ENCODE measurements at places on chromosomes 7 and 10.

DNA sequence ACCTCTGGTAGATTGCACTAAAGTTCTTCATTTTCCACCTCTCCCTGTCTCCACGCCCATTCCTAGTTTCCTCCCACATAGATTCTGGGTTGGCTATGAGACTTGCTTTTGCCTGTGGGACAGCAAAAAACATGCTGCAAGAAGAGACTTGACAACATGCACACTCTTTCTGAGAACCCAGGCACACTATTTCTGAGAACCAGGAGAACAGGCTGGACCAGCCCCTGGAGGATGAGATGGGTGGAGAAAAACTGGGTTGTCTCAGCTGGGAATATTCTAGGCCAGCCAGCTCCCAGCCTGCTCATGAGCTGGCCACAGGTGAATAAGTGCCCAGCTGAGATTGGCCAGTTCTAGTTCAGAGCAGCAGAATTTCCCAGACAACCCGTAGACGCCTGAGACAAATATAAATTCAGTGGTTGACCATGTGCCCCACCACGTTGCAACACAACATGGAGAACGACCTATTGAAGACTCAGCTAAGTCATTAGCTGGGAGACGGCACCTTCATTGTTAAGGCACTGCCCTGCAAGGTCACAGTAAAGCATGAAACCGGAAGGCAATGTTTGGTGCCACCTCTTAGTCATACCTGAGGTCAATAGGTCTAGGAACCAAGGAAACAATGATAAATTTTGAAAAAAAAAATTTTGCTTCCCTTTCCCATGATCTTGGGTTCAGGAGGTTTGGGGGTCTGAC is 92.7 kb upstream of the AKR1E2 start:
- DNase-seq, result no peak

- no peak for DNase-seq
These were observed 91.6 kb downstream of the GLCCI1 start for GRCh38 chr7:8060241-8060640.

GRCh38 chr10:96655461-96656197 is 64.7 kb downstream of the PIK3AP1 start:
- DNase-seq, result no peak

DNA sequence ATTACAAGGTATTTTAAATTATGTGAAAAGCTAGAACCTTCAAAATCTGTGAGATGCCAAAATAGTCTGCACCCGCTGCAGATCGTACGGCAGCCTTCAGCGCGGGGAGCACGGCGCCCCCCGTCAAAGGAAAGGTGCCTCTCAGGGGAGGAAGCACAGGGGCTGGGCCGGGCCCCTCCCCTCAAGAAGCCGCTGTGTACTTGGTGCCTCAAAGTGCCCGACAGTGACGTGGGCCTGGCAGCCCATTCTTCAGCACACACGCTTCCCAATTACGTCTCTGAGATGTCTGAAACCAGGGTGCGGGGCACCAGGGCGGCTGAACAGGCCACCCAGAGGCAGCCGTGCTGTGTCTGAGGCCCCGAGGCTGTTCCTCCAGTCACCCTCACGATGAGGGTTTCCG is 116.1 kb downstream of the INPP5A start:
- no peak for DNase-seq

DNA sequence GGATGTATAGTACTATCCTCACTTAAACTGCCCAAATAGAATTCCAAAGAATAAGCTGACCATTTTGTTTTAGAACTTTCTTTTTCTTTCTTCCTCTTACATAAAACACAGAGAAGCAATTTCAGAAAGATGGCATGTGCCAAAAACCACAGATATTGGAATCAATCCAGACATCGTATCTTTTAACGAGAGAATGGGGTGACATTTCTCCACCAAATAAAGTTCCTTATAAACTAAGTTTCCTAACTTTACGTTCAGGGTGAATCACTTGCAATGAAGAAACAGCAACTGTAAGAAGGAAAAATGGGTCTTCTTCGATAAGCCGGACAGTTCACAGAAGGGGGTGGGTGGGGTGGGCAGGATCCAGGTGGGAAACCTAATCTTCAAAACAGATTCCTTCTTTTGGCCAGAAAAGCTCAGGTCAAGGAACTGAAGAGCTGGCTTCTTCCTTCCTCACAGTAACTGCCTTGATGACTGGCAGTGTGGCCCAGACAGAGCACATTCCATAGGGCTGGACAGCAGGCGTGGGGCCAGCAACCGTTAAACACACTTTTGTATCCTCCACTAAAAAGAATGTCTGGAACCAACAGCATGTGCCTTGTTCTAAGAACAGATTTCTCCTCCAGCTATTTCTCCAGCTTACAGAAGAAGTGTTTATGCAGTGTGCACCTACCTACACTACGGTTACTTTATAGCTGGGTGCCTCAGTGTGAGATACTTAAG is 31.5 kb downstream of the CREB3L2 start:
- DNase-seq, result no peak

DNA sequence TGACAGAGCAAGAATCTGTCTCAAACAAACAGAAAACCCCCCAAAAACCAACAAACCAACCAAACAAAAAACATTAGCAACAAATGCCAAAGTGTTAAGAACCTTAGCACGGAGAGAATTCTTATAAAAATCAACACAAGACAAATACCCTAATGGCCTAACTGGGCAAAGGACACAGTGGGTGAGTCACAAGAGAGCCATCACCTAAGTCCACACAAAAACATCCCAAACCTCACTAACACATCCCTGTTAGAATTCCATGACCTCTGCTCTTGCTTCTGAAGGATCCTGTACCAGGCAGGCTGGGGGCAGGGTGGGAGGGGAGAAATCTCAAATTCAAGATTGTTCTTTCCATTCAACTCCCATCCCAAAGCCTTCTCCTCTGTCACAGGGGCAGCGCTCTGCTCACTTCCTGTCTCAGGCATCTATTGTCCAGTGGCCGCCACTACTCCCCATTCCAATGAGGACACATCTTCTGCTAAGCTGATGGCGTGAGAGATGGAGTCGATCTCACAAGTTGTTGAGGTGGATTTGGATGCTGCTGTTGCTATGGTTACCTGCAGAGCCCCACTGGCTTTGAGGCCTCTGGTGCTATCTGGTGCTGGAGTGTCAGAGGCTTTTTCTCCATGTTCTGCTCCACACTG is 9.2 kb downstream of the IL15RA start:
- no peak for DNase-seq

GRCh38 chr7:134777470-134777869 is 2.0 kb upstream of the CALD1 start:
- no peak for DNase-seq
